ENCODE measurements at places on chromosomes 2 and 18.

DNA sequence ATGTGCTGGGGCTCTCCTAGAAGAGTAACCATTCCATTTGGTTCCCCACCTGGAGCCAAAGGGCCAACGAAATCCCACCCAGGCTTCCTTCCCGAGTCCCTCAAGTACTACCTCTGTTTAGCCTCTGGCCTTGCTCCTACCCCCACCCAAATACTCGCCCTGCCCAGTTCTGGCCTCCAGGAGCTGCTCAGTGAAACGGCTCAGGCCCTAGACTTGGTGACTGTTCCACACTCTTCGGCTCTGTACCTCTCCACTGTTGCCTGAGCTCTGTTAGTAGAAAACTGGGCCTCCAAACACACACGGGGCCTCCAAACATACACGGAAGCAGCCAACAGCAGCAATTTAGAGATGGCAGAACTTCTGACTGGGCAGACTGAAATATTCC is 4.2 kb downstream of the OTX1 start:
- DNase-seq, result no peak

DNA sequence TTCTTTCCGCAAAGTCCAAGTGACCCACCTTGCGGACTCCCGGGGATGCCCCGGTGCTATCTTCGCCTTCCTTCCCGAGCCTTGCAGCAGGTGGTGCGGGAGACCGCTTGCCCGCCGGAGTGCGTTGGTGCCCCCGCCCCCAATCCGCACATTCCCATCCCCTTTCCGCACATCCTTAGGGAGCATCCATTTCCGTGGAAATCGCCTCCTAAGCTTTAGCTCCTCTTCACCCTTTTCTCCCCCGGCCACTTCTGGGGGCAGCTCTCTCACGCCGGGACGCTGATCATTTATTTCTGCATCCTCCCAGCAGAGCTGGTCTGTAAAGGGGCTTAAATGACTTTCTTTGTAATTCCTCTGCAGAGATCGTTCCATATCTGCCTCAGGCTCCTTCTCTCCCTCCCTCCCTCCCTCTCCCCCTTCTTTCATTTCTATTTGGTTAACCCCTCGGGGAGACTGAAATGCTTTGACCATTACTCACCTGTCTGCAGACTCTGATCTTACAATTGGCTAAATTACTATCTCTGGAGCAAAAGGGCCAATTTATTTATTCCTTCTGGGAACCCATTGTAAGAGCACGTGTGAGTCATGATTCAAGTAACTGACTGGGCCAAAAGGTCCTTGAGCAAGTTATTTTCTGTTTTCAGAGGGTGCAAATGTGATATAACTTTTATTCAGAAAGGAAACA is 1.3 kb upstream of the LYPD1 start:
- DNase-seq, result no peak

- no peak for DNase-seq
Measured at GRCh38 chr2:239719791-239720360, 305.3 kb downstream of the NDUFA10 start.

GRCh38 chr2:98013407-98014042 is 17.8 kb upstream of the TMEM131 start:
- DNase-seq, result peak; percentile 43

DNA sequence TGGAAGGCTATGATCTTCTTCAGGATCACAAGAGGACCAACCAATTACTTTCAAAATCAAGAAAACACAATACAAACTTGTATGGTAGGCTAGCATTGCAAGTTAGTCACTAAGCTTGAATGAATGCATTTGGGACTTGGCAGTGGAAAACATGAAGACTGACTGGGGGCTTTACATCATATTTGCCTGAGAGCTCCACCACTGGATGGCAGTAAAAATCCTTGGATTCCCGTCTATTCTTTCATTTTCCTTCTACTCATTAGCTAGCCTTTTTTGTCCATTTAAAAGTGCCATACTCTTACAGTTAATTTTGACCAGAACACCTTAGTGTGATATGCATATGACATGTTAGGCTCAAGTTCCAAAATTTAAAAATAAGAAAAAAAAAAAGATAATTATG is 63.5 kb upstream of the RASGRP3 start:
- DNase-seq, result no peak

- no peak for DNase-seq
Measured at GRCh38 chr2:121099329-121100290, 185.4 kb downstream of the TFCP2L1 start.

DNA sequence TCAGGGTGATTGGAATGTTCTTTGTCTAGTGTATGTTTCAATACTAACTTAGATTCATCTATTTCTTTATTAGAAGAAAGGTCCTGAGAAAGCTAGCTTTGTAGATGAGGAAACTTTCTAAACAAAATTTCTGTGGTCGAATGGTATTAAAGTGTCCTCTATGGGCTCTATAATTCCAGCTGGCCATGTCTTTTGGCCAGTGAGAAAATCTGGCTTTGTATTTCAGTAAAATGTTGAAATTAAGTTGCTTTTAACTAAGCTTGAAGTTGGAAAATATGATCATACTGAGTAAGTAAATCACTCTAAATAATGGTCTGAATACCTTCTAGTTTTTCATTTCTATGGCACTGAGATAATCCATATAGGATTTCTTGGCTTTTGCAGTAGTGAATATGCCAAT is 148.8 kb downstream of the RDH14 start:
- DNase-seq, result no peak

DNA sequence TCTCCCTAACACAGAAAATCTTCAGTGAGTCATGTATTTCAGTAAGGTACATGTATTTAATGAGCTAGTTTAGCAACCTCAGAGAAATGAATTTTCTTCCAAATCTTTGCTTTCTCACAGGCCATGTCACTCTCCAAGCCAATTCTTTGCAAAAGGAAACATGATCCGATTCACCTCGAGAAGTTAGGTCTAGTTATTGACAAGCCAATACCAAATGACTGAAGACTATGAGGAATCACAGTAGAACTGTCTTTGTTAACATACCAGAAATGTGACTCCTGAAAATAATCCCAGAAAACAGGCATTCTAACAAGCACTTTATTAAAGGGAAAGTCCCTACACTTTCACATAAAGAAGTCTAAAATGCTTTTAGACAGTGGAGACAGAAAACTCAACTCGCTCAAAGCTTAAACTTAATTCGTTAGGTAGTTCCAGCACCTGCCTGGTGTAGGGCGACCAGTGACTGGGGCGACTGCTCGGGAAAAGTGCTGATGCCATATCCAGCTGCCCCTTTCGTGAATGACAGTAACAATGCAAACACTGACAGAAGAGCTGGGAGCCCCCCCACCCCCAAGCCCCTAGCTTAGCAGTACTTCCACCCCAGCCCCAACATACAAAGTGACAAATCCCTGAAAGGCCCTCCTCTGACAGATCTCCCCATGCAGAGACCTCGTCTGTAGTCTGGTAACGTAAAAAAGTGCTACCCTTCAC is 1.8 kb downstream of the MEMO1 start:
- peak; percentile 18 for DNase-seq

DNA sequence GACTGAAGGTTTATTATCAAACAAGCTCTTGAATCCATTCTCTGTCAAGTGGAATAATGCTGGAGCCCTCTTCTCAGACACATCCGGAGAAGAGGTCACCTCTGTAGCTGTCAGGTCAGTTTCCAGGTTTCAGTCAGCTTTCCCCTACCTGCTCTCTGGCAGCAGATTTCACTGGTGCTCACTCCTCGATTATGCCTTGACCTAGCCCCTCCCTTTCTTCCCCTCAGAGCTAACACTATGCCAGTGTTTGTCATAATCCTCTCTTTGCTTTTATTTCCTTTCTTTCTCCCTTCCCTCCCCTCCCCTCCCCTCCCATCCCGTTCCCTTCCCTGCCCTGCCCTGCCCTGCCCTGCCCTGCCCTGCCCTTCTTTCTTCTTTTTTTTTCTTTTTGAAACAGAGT is 22.5 kb upstream of the PLEKHM3 start:
- no peak for DNase-seq

DNA sequence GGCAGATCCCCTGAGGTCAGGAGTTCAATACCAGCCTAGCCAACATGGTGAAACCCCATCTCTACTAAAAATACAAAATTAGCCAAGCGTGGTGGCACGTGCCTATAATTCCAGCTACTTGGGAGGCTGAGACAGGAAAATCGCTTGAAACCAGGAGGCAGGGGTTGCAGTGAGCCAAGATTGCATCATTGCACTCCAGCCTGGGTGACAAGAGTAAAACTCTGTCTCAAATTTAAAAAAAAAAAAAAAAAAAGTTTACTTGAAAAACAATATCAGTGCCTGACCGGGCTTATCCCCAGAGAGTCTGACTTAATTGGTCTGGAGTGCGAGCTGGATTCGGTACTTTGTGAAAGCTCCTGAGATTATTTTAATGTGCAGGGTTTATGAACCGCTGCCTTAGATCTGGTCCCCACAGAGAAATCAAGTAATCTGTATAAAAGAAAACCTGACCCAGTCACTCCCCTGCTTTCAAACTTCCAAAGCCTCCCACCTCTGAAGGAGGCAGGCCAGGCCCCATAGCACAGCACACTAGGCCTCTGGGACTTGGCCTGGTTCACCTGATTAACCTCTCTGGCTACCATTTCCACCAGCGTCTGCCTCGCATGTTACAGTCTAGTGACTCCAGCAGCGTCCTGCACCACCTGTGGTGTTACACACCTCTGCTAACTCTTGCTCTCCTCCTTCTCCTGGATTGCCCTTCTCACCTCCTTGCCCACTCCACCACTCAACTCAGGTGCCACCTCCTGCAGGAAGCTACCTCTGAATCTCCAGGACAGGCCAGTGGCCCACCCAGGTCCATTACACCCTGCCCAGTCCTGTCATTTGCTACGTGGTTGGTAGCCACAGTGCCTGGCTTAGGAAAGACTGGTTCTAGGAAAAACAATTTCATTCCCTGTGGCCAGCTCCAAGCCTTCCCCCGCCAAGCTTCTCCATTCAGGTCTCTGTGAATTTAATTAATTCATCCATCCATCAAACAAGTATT is 114.3 kb upstream of the PPP1CB start:
- DNase-seq, result no peak

- no peak for DNase-seq
Measured at GRCh38 chr2:233080836-233081229, 20.7 kb downstream of the INPP5D start.

GRCh38 chr2:160486341-160486740 is 7.3 kb downstream of the RBMS1 start:
- DNase-seq, result no peak

GRCh38 chr18:49976795-49977560 is 163.6 kb upstream of the ACAA2 start:
- no peak for DNase-seq

DNA sequence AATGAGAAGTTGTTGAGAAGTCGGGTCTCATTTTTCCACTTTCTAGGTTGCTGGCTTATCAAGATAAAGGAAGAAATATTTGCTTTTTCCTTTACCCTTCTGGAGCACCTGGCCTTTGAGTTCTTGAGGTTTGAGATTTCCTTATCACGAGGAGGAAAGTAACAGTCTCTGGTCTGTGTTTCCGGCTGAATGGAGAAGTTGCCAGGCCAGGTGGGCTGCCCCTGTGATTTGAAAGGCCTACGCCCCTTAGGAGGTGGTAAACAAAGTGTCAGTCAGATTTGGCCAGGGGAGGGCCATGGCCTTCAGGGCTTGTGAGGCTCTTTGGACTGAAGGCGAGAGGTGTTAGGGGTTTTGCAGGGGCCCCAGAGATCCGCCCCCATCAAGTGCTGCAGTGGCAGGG is 156.7 kb upstream of the HAAO start:
- DNase-seq, result no peak

- peak; percentile 71 for DNase-seq
Measured at GRCh38 chr2:30235008-30235655, 3.8 kb downstream of the LBH start.

DNA sequence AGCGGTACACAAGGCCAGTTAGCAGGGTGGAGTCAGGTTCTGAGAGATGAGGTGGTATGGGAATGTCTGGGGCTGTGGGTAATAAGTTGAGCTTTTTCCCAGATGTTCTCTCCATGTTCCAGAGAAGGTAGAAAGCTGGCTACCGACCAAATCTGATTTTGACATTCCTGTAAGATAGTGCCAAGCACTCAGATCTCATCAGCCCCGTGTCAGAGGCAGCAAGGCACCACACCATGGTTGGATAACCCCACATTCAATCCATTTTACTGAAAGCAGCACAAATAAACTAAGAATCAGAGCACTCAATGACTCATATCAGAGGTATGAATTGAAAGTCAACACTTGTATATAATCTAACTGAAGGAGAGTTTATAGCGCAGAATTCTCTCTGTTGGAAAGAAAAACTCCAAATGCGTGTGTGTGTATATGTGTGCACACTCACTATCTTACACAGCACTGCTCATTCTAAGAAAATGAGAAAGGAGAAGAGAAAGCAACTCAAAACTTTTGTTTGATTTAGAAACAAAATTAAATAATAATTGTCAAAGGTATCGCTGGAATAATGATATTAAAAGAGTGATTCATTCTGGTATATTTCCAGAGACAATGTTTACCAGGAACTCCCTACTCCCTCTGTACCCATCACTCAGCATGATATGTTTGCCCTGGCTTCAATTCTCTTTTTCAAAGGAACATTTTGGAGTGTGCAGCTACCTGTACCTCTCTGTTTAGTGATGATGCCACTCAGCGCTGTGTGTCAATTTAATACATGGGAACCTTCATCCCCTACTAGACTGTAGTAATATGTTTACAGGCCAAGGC is 375.1 kb upstream of the ID2 start:
- DNase-seq, result no peak

DNA sequence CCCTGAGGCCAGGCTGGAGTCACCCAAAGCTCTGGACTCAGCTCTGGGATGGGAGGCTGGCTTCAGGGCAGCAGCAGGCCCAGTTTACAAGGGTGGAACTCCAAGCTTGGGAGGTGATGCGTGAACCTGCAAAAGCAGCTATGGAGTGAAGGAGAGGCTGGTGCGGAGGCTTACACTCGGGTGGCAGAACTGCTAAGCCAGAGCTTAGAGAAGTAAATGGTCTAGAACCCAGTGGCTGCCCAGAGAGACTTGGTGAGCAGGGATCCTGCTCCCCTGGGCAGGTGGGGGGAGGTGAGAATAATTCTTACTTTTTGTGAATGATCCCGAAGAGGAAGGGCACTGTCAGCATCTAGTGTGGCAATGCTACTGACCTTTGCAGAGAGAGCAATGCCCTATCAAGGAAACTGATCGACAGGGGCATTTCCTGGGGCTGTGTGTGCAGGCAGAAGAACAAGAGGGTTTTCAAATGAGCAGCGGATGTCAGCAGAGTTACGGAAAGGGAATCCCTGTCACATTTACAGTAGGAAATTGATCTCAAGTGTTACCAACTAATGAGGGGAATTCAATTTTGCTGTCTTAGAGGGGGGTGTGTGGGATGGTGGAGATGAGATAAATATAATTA is 80.4 kb downstream of the TGFA start:
- DNase-seq, result no peak

GRCh38 chr18:79458131-79458838 is 62.6 kb downstream of the NFATC1 start:
- no peak for DNase-seq

DNA sequence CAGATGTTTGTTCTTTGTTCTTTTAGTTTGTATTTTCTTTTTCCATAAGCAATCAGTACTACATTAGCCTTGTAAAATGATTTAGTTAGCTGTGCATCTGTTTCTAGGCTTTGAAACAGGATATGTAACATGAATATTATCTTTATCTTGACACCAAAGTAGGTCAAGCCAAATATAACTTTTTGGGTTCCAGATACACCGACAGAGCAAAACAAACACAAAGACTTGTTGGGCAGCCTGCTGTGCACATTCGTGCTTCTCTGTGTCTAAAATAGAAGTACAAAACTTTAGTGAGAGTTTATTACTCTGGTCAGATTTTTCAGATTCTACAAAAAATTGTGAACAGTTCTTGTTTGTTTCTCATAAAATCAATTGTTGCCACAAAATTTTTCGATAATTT is 1059.3 kb upstream of the GYPC start:
- no peak for DNase-seq

Measured in activated naive CD8-positive, alpha-beta T cell treated with anti-CD3 and anti-CD28 coated beads for 36 hours (primary cell).